Neural cell (in vitro differentiated cells): ENCODE measurements at places on chromosomes 16 and 17. TPM values are rescaled to one million over a fixed set of nuclear protein-coding genes. Genes with fewer than 3 reads are reported as not detected.

SIRT7 gene
- polyA plus RNA-seq = 44.5 and 54.4 TPM in 2 replicates

C1QTNF8 gene
- polyA plus RNA-seq = 0.79 TPM in 1 of 2 replicates, not detected in the other

NOD2 gene
- not detected in 2 replicates for polyA plus RNA-seq

METTL9 gene
- 483 and 496 TPM in 2 replicates for polyA plus RNA-seq

SERPINF2 gene
- 1.6 TPM in 1 of 2 replicates, not detected in the other for polyA plus RNA-seq

SLC16A11 gene
- not detected in 2 replicates for polyA plus RNA-seq

MYCBPAP gene
- 0.34 and 0.35 TPM in 2 replicates for polyA plus RNA-seq

PIMREG gene
- 6.0 and 9.1 TPM in 2 replicates for polyA plus RNA-seq

MAP2K3 gene
- polyA plus RNA-seq = 5.3 and 8.8 TPM in 2 replicates

IQCK gene
- polyA plus RNA-seq = 10.2 and 13.9 TPM in 2 replicates

FMNL1 gene
- 3.8 and 5.6 TPM in 2 replicates for polyA plus RNA-seq

ASGR1 gene
- 75.6 and 80.2 TPM in 2 replicates for polyA plus RNA-seq

PRR15L gene
- not detected in 2 replicates for polyA plus RNA-seq

CARD14 gene
- polyA plus RNA-seq = 0.12 TPM in 1 of 2 replicates, not detected in the other

WIPI1 gene
- polyA plus RNA-seq = 8.3 and 17.8 TPM in 2 replicates

KRTAP4-1 gene
- polyA plus RNA-seq = not detected in 2 replicates

TMEM220 gene
- polyA plus RNA-seq = 0.08 TPM in 1 of 2 replicates, not detected in the other

HBA1 gene
- not detected in 2 replicates for polyA plus RNA-seq

KRT28 gene
- not detected in 2 replicates for polyA plus RNA-seq

TBC1D3I gene
- 0.32 and 4.2 TPM in 2 replicates for polyA plus RNA-seq
